ENCODE measurements at places on chromosomes 1 and 21. TPM values are rescaled to one million over a fixed set of nuclear protein-coding genes. Genes with fewer than 3 reads are reported as not detected.

DNA sequence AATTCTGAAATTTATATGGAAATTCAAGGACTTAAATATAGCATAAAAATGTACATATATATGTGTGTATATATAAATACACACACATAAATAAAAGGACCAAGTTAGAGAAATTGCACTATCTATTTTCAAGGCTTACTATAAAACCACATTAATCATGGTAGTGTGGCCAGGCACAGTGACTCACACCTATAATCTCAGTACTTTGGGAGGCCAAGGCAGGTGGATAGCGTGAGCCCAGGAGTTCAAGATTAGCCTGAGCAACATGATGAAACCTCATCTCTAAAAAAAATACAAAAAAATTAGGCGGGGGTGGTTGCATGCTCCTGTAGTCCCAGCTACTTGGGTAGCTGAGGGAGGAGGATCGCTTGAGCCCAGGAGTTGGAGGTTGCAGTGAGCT lies 171.4 kb upstream of the GORAB start:
- DNase-seq, result no peak

DNA sequence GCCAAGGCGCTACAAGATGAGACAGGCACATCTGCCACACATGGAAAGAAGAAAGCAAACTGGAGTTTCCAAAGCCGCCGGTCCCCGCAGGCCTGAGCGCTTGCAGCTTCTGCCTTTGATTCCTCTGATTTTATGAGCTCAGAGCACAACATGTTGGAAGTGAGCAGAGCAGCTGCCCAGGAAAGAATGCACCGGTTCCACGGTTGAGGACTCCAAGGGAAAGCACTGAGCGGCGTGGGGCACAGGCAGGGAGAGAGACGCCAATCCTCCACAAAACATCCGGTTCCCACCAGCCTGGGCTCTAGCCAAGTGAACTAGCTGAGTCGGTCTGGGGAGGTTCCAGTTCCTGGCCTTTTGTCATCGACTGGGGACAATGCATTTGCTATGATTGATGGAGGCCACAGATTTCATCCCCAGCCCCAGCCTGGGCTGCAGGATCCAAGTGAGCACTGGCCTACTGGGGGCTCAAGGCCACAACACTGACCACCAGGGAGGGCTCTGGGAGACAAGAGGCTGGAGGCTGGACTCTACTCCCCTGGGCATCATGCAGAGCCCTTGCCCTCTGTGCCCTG lies 253.1 kb upstream of the IRF2BP2 start:
- DNase-seq, result peak; percentile 92

GRCh38 chr1:18950401-18951026 lies 6.0 kb downstream of the IFFO2 start:
- peak; percentile 82 for DNase-seq

- DNase-seq, result no peak
Observed at GRCh38 chr21:35895598-35895997, 164.7 kb downstream of the SETD4 start.

- peak; percentile 30 for DNase-seq
Observed at GRCh38 chr1:116908820-116909511, 750 bp upstream of the PTGFRN start.

GRCh38 chr1:33364565-33364918 lies 43.6 kb upstream of the A3GALT2 start:
- DNase-seq, result no peak

DNA sequence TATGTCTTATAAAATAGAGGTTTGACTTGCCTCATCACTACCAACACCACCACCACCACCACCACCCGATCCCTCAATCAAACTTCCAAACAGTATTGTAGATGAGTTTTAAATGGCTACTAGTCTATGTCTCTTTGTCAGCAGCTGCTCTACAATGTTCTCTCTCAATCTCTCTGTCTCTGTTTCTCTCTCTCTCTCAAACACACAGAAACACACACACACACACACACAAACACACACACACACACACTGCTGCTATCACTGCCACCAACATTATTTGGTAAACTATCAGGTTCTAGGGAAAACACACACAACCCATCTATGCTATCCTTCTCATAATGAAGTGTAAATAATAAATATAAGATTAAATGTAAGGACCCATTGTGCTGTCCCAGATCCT lies 2.4 kb downstream of the TNFSF4 start:
- no peak for DNase-seq

DNA sequence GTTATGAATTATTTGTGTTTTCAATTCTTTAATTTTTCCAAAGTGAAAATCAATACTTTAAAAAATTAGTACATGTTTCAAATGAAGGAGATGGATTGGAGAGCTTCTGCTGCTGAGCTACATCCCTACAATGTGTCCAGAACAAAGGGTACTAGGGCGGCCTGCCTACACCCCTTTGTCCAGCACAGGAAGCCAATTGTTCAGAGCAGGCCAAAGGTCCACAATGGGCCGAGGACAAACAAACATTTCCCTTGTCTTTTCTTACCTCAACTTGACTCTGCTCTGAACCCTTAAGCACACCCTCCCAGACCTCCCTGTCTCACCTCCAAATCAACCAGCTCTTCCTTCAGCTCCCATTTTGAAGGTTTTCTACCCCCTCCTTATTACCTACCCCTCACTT lies 39.4 kb upstream of the CAMK1G start:
- DNase-seq, result no peak

GRCh38 chr1:214331827-214332423 lies 51.0 kb downstream of the SMYD2 start:
- no peak for DNase-seq

DNA sequence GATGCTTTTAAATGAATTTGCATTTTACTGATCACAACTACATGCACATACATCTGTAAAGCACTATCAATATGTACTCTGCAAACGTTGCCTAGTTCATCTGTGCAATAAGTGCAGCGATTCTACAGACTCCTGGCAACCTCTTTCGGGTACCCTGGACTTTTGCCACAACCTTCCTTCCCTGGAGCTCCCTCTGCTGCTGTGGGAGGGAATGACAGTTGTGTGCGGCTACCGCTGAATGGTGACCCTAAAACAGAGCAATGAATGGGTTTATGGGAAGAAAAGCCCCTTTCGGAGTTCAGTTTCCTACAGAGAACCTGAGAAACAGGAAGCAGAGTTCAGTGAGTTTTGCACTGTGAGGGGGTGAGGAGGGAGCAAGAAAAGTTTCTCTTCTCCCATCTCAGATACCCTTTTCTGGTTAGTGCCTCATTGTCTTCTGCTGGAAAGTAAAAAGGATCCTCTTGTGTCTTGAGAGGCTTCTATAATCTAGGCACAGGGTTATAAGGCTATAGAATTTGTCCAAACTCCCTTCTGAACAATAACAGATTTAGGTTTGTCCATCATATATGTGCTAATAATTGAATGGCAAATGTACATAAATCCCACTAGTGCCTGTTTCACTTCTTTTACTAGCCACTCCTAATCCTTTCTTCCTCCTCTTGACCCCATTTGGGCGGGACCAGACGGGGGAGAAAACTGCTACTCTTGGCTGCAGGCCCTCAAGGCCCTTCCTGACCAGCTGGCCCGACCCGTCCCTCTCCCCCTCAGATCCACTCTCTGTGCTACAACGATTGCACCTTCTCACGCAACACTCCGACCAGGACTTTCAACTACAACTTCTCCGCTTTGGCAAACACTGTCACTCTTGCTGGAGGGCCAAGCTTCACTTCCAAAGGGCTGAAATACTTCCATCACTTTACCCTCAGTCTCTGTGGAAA lies 19.8 kb upstream of the SARS1 start:
- no peak for DNase-seq

DNA sequence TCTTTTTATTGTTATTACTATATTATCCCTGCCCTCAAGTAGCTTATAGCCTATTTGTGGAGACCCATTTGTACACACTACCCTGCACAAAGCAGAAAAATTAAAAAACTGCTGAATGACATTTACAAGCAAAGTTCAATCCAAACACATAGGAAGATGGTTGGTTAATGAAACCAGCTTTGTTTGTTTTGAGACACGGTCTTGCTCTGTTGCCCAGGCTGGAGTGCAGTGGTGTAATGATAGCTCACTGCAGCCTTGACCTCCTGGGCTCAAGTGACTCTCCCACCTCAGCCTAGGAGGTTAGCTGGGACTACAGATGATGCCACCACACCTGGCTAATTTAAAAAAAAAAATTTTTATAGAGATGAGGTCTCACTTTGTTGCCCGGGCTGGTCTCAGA lies 31.6 kb downstream of the TGFB2 start:
- DNase-seq, result no peak

GRCh38 chr1:1835546-1835945 lies 55.3 kb downstream of the GNB1 start:
- DNase-seq, result no peak

DNA sequence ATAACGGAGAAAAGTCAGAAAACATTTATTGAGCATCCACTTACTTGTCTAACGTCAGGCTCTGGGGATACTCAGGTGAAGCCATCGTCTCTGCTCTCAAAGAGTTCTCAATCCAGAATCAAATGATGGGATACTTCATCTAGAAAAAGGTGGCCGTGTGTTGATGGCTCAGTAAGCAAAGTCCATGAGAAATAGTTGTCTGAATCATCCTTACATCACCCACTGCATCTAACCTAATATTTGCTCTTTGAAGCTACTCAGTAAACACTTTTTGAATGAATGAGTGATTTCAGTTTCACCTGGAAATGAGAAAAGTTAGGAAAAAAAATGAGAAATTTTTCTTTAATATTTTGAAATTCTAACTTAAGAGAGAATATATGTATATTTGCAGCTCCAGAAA lies 155.3 kb upstream of the PKN2 start:
- DNase-seq, result no peak

GRCh38 chr1:116334868-116335635 lies 38.0 kb upstream of the ATP1A1 start:
- no peak for DNase-seq

GRCh38 chr1:219412772-219413171 lies 200.1 kb downstream of the ZC3H11B start:
- no peak for DNase-seq

- peak; percentile 64 for DNase-seq
Observed at GRCh38 chr1:50023292-50024159, at the start of gene AGBL4. AGBL4 (minus strand) TSS chr1:50023954.

GRCh38 chr1:232951180-232951579 lies 769 bp downstream of the NTPCR start:
- no peak for DNase-seq

GRCh38 chr1:182442333-182442732 lies 7.6 kb upstream of the RGSL1 start:
- no peak for DNase-seq

GRCh38 chr1:152179566-152179965 lies 20.5 kb upstream of the RPTN start:
- DNase-seq, result no peak

GRCh38 chr1:205593967-205594366 lies 37.8 kb downstream of the ELK4 start:
- no peak for DNase-seq

- DNase-seq, result no peak
Observed at GRCh38 chr1:221430152-221430960, 311.5 kb downstream of the DUSP10 start.

- no peak for DNase-seq
Observed at GRCh38 chr1:58805716-58806571, 22.1 kb upstream of the JUN start.

- DNase-seq, result peak; percentile 77
Observed at GRCh38 chr1:27538793-27539192, 48.8 kb upstream of the WASF2 start.

GRCh38 chr1:161216945-161217712 lies 2.0 kb downstream of the FCER1G start:
- DNase-seq, result peak; percentile 66

GRCh38 chr1:153535242-153536011 lies at the start of gene S100A6:
S100A6 (minus strand) TSS chr1:153535991; CDS start chr1:153535339, 652 bp downstream.
- peak; percentile 90 for DNase-seq

DNA sequence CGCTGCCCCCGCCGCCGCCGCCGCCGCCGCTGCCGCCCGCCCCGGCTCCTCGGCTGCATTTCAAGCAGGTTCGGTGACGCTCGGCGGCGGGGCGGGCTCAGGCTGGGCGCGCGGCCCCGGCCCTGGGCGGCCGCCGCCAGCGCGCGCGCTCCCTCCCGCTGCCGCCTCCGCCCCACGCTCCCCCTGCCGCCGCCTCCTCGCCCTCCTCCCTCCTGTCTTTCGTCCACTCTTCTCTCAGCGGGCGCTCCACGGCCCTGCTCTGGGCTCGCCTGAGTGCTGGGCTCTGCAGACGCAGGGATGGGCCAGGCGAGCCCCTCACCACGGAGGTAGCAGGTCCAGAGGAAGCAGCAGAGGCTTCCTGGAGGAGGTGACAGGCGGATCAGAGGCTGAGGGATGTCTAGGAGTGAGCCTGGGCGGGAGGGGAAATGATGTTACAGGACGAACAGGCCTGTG lies at the start of gene LRP8:
Gene LRP8 (minus strand): TSS at position 62 of the 453 bp plus-strand sequence. CDS start 158 bp downstream, outside the sequence.
- peak; percentile 81 for DNase-seq

DNA sequence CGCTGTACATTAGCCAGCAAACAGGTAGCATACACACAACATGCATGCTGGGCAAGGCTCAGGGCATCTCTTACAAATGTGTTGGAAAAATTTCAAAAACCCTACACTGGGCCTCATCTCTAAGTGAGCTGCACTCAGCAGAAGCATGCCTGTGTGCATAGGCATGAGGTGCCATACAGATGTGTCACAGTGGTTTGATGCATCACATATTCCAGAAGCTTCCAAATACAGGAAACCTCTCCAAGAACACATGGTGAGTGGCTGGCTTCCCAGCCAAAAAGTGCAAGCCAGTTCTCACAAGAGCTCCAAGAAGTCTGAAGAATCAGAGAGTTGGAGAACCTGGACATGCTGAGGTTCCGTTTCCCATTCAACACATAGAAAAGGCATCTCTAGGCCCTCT lies 58.3 kb downstream of the CD46 start:
- DNase-seq, result no peak

GRCh38 chr21:33266789-33267135 lies 595 bp downstream of the IL10RB start:
- no peak for DNase-seq

- no peak for DNase-seq
Observed at GRCh38 chr1:33928251-33928650, 64.4 kb downstream of the HMGB4 start.

DNA sequence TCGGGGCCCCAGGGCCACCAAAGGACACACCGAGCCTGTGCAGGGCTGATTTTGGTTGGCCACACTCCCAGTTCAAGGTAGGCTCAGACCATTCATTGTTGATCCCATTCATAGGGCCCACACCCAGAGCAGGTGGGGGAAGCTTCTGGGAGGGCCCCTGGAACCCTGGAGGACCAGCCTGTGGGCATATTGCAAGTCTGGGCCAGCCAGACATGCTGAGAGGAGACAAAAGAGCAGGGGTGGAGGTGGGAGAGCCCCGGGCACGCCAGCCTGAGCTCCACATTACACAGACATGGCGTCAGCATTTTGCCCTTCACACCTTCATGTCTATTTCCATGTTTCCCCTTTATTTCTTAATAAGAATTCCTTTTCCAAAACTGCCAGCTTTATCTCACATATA lies 25.7 kb downstream of the PMVK start:
- DNase-seq, result peak; percentile 40

PGLYRP4 gene
- total RNA-seq, result not detected

LCE3D gene
- not detected for total RNA-seq

FOXD3 gene
- total RNA-seq, result 5.0 TPM

KCNJ9 gene
- 0.27 TPM for total RNA-seq

IFNAR1 gene
- total RNA-seq, result 32.6 TPM

MIXL1 gene
- not detected for total RNA-seq

RGSL1 gene
- not detected for total RNA-seq

GJC2 gene
- 4.2 TPM for total RNA-seq

GPR25 gene
- not detected for total RNA-seq

All from sigmoid colon (tissue), 7 donors.